ENCODE measurements at places on chromosomes 2 and 18. TPM values are rescaled to one million over a fixed set of nuclear protein-coding genes. Genes with fewer than 3 reads are reported as not detected.

- peak overlapping the region; percentile 92 for H3K4me3 ChIP-seq
- H3K4me1 ChIP-seq, result peaks cover 12% of the 10 kb centered on the region
- peaks cover 12% of the 10 kb centered on the region for H3K36me3 ChIP-seq
- H3K27me3 ChIP-seq, result no peaks in the 10 kb centered on the region
- peak; percentile 30 for DNase-seq
- no peak overlapping the region for H3K27ac ChIP-seq
Observed at GRCh38 chr2:24076849-24077534, 866 bp upstream of the SF3B6 start.

DNA sequence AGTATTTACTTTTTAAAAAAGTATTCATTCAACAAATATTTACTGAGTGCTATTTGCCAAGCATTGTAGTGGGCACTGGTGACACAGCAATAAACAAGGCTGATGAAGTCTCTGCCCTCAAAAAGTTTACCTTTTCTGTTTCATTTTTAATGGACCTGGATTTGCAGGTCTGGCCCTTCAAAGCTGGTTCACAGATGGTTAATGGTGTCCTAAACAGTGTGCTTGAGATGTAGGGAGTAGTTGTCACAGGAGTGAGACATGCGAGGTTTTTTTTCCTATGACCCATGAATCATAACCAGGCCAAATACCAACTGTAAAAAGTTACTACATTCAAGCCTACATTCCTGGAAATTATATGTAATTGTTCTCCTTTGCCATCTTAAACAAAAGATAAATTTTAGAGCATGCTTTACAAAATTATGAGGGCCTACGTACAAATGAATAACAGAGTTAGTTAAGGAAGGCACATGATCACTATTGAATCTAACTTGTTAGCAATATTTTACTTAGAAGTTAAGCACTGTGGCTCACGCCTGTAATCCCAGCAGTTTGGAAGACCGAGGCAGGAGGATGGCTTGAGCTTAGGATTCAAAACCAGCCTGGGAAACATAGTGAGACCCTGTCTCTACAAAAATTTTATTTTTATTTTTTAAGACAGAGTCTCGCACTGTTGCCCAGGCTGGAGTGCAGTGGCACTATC, 223.9 kb downstream of the MBD5 start:
- peak; percentile 29 for DNase-seq
- no peaks in the 10 kb centered on the region for H3K36me3 ChIP-seq
- H3K27ac ChIP-seq, result no peak overlapping the region
- no peak overlapping the region for H3K4me3 ChIP-seq

- H3K36me3 ChIP-seq, result no peaks in the 10 kb centered on the region
- H3K27ac ChIP-seq, result peak overlapping the region; percentile 72
- peak; percentile 54 for DNase-seq
- H3K27me3 ChIP-seq, result no peaks in the 10 kb centered on the region
- peaks cover 51% of the 10 kb centered on the region for H3K4me1 ChIP-seq
Observed at GRCh38 chr2:54605836-54606235, 117.6 kb upstream of the EML6 start.

DNA sequence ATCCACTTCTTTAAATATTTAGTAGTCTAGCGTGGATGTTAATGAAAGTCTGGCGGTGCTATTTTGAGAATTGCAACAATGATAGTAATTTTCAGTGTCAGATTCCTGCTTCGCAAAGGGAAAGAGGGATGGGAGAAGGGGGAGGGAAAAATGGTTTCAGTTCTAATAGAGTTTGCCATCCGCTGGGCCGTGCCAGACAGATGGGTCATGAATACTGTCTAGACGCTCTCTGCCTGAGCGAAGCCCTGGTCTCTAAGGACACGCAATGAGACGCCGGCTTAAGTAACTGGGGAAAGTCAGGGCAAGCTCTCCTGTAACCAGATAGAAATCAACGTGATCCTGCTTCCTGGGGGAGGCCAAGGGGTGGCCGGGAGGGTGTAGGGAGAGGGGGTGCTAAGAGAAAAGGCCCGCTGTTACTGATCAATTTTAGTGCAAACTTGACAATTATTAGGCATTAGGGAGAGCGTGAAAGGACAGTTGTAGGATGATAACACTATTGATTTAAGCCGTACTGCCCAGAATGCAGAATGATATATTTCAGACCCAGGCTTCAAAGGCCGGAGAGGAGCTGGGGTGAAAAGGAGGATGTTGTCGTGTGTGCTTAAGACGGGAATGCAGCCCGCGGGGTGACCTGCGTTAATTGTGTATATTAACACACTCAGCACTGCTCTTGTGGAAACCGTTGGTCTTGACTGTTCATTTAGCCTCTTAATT, 229.2 kb downstream of the LDLRAD4 start:
- H3K36me3 ChIP-seq, result no peaks in the 10 kb centered on the region
- DNase-seq, result peak; percentile 56
- H3K27me3 ChIP-seq, result no peaks in the 10 kb centered on the region
- no peaks in the 10 kb centered on the region for H3K4me1 ChIP-seq
- H3K4me3 ChIP-seq, result no peak overlapping the region

- no peak overlapping the region for H3K4me3 ChIP-seq
- no peaks in the 10 kb centered on the region for H3K36me3 ChIP-seq
- H3K27me3 ChIP-seq, result no peaks in the 10 kb centered on the region
- no peaks in the 10 kb centered on the region for H3K4me1 ChIP-seq
- DNase-seq, result no peak
Observed at GRCh38 chr18:27699137-27699536, 477.8 kb downstream of the CDH2 start.

DNA sequence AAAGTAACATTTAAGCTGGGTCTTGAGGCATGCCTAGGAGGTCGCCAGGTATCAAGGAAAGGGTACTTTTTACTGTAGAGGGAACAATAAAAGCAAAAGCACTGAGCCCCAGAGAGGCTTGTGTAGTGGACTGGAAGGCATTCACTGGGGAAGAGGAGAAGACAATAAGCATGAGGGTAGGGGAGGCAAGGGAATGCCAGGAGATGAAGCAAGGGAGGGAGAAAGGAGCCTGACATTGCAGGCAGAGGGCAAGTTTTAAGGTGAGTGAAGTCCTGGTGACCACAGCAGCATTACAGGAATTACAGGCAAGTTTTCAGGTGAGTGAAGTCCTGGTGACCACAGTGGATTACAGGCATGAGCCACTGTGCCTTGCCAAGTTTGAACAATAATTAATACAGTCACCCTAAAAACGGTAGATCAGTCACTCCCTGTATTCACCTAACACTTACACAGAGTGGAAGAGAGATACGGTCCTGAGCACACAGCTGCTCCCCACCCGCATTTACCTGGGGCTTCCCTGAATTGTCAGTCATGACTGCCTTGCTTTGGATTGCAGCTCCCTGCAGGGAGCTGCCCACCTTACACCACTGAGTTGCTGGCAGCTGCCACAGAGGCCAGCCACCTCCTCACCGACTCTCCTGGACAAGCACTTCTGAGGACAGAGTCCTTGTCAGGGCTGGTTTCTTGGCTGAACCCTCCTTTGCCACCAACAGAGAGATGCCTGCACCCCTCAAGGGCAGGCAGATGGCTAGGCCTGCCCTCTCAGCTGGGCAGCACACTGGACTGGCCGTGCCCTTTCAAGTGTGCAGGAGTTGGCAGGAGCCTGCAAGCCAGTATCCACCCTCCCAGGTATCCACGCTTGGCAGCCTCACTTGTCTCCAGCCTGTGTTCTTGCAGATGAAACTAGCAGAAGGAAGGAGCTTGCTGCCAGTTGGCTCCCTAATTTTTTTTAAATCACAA, 153.2 kb upstream of the MSH6 start:
- DNase-seq, result no peak
- H3K36me3 ChIP-seq, result no peaks in the 10 kb centered on the region
- no peak overlapping the region for H3K4me3 ChIP-seq
- no peaks in the 10 kb centered on the region for H3K4me1 ChIP-seq
- H3K27me3 ChIP-seq, result peaks cover under 1% of the 10 kb centered on the region
- no peak overlapping the region for H3K27ac ChIP-seq

DNA sequence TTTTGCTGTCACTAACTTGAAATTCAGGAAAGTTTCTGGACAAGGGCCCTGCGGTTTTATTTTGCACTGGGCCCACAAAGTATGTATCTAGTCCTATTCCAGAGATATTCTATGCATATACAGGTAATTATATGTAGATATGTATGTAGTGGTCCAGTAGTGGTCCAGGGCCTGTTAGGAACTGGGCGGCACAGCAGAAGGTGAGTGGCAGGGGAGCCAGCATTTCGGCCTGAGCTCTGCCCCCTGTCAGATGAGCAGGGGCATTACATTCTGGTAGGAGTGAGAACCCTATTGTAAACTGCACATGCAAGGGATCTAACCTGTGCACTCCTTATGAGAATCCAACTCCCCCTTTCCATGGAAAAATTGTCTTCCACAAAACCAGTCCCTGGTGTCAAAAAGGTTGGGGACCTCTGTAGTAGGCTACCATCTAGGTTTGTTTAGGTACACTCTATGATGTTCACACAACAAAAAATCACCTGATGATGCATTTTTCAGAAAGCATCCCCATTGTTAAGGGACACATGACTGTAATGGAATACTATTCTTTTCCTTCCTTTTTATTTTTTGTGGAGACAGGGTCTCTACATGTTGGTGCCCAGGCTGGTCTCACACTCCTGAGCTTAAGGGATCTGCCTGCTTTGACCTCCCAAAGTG, 2.8 kb upstream of the PPP4R3B start:
- H3K4me1 ChIP-seq, result peaks cover 16% of the 10 kb centered on the region
- H3K4me3 ChIP-seq, result no peak overlapping the region

DNA sequence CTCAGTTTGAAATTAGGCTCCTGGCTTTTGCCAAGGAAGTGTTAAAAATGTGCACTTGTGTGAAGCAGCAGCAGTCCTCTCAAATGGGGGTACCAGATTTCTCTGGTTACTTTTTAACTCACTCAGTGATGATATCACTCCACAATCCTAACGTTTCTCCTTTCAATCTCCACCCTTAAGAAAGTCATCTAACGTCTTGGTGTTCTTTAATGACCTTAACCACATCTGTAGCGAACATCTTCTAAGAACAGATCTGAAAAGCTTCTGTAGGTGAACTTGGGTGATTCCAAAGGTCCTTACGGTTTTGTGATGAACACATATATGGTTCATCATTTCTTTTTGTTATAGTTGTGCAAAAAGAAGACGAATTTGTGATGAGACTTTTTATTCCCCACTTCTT, 73.2 kb downstream of the DOCK10 start:
- H3K36me3 ChIP-seq, result no peaks in the 10 kb centered on the region
- no peak overlapping the region for H3K4me3 ChIP-seq
- H3K27ac ChIP-seq, result no peak overlapping the region
- no peak for DNase-seq
- no peaks in the 10 kb centered on the region for H3K4me1 ChIP-seq
- no peaks in the 10 kb centered on the region for H3K27me3 ChIP-seq

Gene ZDBF2
- total RNA-seq, result 9.6 TPM

Gene TMEM87B
- total RNA-seq, result 21.5 TPM

All from endothelial cell of umbilical vein (primary cell).